Left renal pelvis (tissue), 4 donors: ENCODE measurements at places on chromosomes 2 and 18. TPM values are rescaled to one million over a fixed set of nuclear protein-coding genes. Genes with fewer than 3 reads are reported as not detected.
A peak's percentile ranks its signal among the peaks of the same experiment; 100 is the strongest.

DNA sequence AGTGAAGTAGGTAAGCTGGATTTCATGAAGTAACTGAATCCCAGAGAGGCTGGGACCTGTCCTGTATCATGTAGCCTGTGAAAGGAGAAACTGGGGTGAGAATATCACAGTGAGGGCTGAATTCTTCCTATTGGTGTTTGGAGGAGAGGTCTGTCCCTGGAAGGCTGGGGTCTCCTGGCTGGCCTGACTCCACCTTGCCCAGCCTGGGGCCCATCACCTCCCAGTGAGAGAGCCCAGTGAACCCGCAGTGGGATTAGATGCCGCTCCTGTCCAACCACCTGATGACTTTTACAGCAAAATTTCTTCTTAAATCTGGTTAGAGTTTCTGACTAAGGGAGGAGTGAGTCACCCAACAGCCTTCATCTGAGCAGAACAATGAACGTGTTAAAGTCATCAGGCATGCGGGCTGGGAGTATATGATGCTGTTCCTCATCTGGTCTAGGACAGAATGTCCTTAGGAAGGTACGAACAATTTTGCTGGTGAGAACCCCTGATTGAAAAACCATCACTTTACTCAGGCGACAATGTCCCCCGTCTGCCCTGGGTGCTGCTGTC, 152.9 kb downstream of the LPIN1 start:
- no peak for DNase-seq

IMPACT gene
- 54.3 TPM for polyA plus RNA-seq

- DNase-seq, result no peak
Observed at GRCh38 chr2:231053846-231054245, 2.8 kb upstream of the PSMD1 start.

- DNase-seq, result no peak
Observed at GRCh38 chr2:219294356-219295351, 14.5 kb downstream of the PTPRN start.

DNA sequence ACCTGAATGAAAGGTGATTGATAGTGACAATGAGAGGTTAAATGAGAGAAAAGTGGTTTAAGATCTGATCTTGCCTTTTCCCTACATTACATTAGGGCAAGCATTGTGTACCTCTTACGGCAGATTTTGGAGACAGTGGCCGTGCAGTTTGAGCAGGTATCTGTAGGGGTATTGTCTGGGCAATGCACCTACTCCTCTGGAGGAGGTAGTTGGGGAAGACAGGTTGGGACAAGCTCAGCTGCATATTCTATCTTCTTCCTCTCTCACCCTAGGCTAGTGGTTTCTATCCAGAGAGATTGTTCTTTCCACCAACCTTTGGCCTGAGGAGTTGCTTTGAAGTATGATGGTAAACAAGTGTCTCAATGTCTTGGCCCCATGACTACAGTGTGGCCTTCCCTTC, 323.2 kb downstream of the CYP26B1 start:
- DNase-seq, result no peak

C1QL2 gene
- polyA plus RNA-seq, result not detected

DNA sequence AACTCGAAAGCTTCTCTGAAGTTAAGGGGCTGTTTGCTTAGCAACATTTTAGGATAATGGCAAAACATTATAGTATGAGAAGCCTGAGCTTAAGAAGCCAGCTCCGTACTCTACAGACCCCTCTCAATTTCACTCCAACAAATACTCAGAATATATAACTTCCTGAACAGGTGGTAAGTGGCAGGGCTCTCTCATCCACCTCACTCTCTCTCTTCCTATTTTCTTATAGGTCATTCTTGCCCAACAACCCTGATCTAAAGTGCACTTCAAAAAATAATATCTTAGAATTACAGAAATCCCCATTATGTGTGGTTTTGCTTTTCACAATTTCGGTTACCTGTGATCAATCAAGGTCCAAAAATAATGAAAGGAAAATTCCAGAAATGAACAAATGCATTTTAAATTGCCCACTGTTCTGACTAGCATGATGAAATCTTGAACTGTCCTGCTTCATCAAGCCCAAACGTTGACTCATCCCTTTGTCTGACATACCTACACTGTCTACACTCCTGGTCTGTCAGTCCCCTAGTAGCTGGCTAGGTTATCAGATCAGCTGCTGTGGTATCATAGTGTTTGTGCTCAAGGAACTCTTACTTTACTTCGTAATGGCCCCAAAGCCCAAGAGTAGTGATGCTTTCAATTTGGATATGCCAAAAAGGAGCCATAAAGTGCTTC, 122.8 kb upstream of the COL5A2 start:
- DNase-seq, result no peak

DNA sequence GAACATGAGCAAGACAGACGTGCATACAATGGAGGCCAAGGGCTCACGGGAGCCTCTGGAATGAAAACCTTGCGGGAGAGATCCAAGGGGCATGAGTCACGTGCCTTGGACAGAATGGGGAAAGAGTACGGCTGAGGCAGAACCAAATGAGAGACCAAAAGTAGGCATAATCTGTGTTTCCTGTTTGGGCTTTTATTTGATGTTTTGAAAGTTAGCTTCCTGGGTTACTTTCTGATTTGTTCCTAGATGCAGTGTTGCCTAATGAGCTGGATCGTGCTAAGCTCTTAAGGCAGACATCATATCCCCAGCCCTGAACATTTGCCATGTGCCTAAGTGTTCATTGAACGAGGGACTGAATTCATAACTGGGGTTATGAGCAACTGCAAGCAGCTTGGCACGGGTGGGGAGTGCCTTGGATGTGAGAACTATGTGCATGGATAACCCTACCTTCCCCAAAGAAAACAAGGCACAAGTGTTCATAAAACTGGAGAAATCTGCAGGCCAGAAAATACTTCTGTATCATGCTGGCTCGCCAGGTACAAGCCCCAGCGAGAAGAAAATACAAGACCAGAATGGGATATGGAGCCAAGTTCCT, 60.3 kb upstream of the RPL31 start:
- no peak for DNase-seq

DNA sequence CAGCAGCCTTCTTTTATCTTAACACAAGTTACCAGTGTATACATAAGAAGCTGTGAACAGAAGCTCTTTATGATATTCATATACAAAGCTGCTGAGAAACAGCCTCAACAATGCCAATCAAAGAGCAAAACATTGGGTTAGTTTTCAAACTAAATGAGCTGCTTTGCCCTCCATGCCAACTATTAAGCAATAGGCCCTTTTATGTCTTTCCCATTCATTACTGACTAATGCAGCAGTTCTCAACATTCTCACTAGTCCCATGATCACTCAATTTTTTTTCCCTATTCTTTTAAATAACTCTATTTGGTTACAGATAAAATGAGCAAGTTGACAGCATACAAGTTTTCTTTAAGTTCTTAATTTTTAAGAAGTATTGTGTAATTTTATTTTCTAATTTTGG, 57.9 kb upstream of the FRZB start:
- no peak for DNase-seq

PROKR1 gene
- 0.15 TPM for polyA plus RNA-seq

DNA sequence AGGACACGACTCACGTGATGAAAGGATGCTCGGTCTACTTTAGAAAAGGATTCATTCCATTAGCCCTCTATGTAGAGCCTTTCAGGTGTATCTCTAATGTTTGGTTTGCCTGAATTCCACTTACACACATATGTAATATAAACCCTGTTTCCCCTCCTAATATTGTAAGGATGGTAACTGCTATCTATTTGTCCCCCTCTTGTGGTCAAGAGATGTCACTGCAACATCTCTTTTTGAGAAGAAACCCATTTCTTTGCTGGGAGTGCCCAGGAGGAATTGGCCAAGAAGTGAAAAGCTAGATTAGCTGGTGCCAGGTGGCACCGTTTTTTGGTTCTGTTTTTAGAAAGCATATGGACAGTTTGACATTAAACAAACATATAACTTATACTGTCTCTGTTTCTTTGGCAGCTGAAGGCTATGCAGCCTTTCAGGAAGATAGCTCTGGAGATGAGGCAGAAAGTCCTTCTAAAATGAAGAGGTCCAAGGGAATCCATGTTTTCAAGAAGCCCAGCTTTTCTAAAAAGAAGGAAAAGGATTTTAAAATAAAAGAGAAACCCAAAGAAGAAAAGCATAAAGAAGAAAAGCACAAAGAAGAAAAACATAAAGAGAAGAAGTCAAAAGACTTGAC, 41.2 kb downstream of the RALBP1 start:
- peak; percentile 16 for DNase-seq

DNA sequence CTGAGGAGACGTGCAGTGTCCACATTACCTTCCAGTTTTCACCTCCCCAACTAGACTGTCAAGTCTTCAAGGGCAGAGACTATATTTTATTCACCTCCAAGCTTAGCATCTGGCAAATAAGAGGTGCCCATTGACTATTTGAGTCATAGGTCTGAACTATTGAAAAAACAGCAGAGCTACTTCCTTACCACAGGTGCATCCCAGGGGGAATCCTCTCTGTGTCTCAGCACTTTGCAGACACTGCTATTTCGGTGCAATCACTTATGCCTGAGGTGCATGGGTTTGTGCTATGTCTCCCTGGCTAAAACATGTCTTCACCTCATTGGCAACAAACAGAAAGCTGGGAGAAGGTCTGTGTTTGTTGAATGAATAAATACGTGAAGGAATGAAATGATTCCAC, 67.8 kb downstream of the SOX11 start:
- DNase-seq, result no peak
